ENCODE measurements at places on chromosomes 5 and 9. TPM values are rescaled to one million over a fixed set of nuclear protein-coding genes. Genes with fewer than 3 reads are reported as not detected.

Gene LIFR
- not detected for total RNA-seq

Gene ZSWIM6
- total RNA-seq = 2.6 TPM

- no peak for DNase-seq
- no peaks in the 10 kb centered on the region for H3K27me3 ChIP-seq
- H3K36me3 ChIP-seq = no peaks in the 10 kb centered on the region
- no peak overlapping the region for H3K4me3 ChIP-seq
- no peak overlapping the region for H3K27ac ChIP-seq
Measured at GRCh38 chr9:16310278-16311110, 560.0 kb downstream of the BNC2 start.

GRCh38 chr9:132044176-132044875, 35.3 kb downstream of the MED27 start:
- no peak overlapping the region for H3K4me3 ChIP-seq
- H3K4me1 ChIP-seq = no peaks in the 10 kb centered on the region
- no peaks in the 10 kb centered on the region for H3K36me3 ChIP-seq
- H3K27ac ChIP-seq = no peak overlapping the region
- H3K27me3 ChIP-seq = no peaks in the 10 kb centered on the region
- no peak for DNase-seq

Gene ARL14EPL
- total RNA-seq = not detected

Gene MAP1B
- not detected for total RNA-seq

Gene CCNO
- total RNA-seq = not detected

- H3K4me3 ChIP-seq = no peak overlapping the region
- H3K4me1 ChIP-seq = peaks cover 75% of the 10 kb centered on the region
- H3K27me3 ChIP-seq = no peaks in the 10 kb centered on the region
- no peak for DNase-seq
Measured at GRCh38 chr9:79577969-79578723, 6.4 kb downstream of the TLE4 start.

Gene MTRR
- 49.7 TPM for total RNA-seq

DNA sequence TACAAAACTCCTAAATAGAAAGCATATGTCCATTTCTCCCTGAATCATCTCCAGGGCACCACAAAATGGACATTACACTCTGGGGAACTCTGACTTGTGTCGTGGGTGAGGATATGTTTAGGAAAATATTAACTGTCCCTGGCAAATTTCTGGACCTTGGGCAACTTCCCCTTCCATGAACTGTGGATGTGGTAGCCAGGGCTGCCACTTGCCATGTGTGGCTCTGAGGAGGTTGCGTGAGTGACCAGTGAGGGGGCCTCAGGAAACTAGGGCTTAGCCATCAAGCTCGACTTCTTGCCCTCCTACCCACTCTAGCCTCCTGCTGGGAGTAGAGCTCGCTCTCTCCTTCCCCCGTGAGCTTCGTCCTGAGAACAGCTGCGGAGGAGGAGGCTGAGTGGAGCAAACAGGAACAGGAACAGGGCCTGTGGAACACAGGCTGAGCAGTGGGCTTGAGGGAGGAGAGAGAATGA, 13.8 kb upstream of the STC2 start:
- H3K36me3 ChIP-seq = no peaks in the 10 kb centered on the region
- H3K4me3 ChIP-seq = no peak overlapping the region
- peaks cover 14% of the 10 kb centered on the region for H3K27me3 ChIP-seq
- DNase-seq = no peak
- no peaks in the 10 kb centered on the region for H3K4me1 ChIP-seq

Gene GLIPR2
- total RNA-seq = 73.0 TPM

DNA sequence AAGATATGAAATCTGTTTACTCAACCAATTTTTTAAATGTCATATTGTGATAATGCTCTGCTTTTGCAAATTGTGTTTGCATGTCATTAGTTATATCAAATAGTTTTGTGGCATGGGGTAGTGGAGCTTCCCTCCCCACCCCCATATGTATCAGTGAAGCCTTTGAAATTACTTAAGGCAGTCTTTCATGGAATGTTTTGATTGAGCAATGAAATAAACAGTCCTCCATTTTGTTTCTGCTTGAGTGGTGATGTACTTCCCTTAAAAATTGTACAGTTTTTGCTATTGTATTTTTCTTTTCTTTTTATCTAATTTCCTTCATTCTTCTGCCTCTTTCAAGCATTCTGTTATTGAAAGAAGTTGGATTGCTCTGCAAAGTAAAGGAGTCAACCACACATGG, 3.5 kb downstream of the SOWAHA start:
- no peak overlapping the region for H3K27ac ChIP-seq
- no peak for DNase-seq
- H3K27me3 ChIP-seq = peaks cover 31% of the 10 kb centered on the region
- H3K4me3 ChIP-seq = no peak overlapping the region
- peaks cover 29% of the 10 kb centered on the region for H3K4me1 ChIP-seq

Gene LMNB1
- 384 TPM for total RNA-seq

DNA sequence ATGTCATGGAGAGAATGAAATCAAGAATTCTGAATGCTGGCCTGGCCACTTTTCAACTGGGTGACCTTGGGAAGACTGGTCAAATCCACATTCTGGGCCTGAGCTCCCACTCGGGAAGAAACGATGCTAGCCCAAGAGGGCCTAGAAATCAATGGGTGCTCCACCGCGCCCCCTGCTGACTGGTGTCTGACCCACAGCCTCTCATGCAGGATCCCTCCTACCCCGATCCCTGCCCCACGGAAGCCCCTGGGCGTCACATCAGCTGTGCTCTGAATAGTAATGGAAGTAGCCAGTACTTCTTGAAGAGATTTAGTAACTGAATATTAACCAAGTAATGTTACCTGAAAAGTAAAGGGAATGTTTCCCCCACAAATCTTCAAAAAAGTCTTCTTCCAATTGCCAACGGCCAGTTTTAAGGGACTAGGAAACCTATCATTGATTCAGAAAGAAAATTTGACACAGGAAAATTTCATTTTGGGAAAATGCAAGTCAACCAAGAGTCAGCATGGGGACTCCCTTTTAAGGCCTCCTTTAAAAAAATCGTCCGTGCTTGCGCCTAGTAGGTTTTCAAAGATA, 43.9 kb downstream of the CRB2 start:
- no peaks in the 10 kb centered on the region for H3K4me1 ChIP-seq
- H3K4me3 ChIP-seq = no peak overlapping the region
- no peak overlapping the region for H3K27ac ChIP-seq
- no peaks in the 10 kb centered on the region for H3K36me3 ChIP-seq
- peak; percentile 32 for DNase-seq

DNA sequence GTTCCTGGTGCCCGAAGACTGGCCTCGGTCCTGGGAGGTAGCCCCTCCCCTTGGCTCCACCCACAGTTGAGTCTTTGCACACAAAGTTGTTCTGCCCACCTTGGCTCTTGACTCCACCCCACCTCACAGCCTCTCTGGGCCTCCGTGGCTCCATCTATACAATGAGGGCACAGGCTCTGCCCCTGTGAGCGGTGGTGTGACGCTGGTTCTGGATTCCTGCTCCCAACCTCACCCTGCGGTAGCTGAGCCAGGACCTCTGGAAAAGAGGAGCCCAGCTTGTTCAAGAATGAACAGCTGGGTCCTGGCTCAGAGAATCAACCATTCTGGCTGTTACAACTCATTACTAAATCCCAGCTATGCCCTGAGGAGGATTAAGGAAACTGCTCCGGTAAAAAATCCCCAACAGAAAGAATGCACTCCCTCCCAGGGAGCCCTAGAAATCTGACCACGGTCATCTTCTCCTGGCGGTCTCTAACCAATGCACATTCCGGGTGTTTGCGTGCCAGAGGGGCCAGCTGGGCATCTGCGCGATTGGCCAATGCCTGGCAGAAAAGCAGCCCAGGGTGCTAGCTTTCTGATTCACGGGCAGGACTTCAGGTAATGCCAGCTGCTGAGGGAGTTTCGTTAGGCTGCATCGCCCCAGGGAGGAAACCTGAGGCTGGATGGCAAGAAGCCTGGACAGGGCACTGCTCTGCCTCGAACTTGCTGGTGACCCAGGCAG, 9.9 kb upstream of the GRHPR start:
- no peak overlapping the region for H3K4me3 ChIP-seq
- no peak overlapping the region for H3K27ac ChIP-seq
- peaks cover 20% of the 10 kb centered on the region for H3K4me1 ChIP-seq
- H3K27me3 ChIP-seq = peaks cover 3% of the 10 kb centered on the region

DNA sequence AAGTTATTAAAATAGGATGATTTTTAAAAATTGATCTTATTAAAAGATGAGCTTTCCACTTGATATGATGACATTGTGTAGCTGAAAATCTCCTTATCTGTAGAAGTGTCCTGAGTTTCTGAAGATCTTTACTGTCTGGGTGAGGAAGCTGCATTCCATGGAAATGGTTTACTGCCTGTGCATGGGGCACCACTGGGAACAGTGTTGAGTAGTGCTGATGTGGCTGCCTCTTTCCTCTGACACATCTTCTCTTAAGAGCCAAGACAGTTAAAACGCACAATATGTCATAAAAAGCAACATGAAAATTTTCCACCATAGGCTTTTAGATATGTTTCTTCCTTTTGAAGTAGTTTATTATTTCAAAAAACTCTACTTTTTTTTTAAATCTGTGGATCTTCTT, 24.6 kb downstream of the SECISBP2 start:
- H3K4me3 ChIP-seq = no peak overlapping the region
- H3K27me3 ChIP-seq = no peaks in the 10 kb centered on the region
- no peak overlapping the region for H3K27ac ChIP-seq
- H3K4me1 ChIP-seq = peaks cover 1% of the 10 kb centered on the region
- DNase-seq = no peak

Data from activated CD8-positive, alpha-beta T cell treated with anti-CD3 and anti-CD28 coated beads, Interleukin-2, amount 10 ng/mL, durations not matched to agents 7 days and 5 days (primary cell).